Activated CD8-positive, alpha-beta memory T cell treated with anti-CD3 and anti-CD28 coated beads, Interleukin-2, amount 10 ng/mL, durations not matched to agents 7 days and 5 days (primary cell): ENCODE measurements at places on chromosomes 2 and 18. TPM values are rescaled to one million over a fixed set of nuclear protein-coding genes. Genes with fewer than 3 reads are reported as not detected.

The MARCHF4 gene
- total RNA-seq, result not detected

The CTAGE1 gene
- not detected for total RNA-seq

The SFT2D3 gene
- 4.1 TPM for total RNA-seq

The ERMN gene
- total RNA-seq, result 2.9 TPM

DNA sequence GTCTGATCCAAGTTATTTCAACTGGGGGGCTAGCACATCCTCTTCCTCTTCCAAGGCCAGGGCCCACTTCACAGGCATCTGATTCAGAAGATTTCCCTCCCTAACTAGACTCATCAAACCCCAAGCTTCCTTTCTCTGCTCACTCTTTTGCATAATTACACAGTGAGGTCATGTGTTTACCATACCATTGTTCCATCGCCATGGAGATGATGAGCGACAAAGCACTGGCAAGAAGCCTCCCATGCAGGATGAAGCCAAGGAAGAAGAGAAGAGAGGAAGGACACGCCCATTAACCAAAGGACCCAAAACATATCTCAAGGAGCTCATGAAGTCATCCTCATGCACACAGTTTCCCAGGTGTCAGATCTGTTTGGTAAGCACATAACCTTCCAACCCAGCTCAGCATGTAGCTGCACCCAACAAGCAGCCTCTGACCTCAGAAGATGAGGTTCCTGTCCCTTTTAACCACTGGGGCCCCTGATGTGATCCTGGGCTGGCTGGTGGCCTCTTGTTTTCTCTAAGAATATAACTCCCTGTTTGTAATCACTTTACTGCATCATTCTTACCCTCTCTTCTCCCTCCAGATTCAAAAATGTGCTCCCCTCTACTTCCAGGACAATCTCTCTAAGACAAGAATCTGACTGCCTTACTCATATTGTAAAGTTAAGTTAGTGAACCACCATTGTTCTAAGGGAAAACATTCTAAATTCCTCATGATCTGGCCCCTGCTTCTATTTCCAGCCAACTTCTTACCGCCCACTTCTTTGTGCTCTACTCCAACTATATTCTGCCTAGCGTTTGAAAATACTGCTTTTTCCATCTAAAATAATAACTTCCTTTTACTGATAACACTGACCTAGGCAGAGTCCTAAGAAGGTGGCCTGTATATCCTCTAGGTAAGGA lies 190.1 kb downstream of the TTC32 start:
- DNase-seq, result no peak

- peak; percentile 28 for DNase-seq
Measured at GRCh38 chr2:635687-636621, 41.3 kb downstream of the TMEM18 start.

DNA sequence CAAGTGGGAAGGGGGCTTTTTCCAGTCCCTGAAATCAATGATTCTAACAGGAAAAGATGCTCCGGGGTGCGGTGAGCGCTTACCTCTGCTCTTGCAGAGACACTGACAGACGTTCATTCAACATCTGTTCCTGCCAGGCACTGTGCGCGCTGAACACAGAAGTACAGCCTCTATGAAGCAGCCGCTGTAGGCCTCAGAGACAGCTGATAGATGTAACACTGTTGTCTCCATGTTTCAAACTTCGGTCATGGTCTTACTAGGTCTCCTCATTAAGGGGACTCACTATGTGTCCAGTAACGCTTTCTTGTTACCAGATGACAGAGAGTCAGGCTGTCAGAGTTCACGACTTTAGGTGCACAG lies 649 bp upstream of the CLIP4 start:
- DNase-seq, result no peak

DNA sequence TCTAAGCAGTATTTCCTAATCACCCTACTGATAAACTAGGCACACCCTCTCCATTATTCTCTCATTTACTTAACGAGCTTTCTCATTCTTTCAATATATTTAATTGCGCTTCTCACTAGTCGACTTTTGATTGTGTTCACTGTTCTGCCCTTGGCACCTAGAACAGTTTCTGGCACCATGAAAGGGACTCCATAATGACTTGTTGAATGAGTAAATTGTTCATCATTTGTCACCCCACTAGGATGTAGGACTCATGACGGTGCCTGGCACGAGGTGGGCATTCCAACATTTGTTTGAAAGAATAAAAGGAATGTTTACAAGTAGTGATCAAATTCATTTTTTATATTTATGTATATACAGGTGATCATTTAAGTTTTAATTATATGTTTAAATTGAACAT lies 123.7 kb downstream of the DIS3L2 start:
- no peak for DNase-seq

- DNase-seq, result no peak
Measured at GRCh38 chr18:64287926-64288325, 139.0 kb upstream of the LINC00305 start.

- no peak for DNase-seq
Measured at GRCh38 chr2:151730262-151730975, 3.9 kb downstream of the NEB start.

GRCh38 chr2:224271617-224272236 lies 130.2 kb downstream of the FAM124B start:
- DNase-seq, result no peak

- DNase-seq, result no peak
Measured at GRCh38 chr18:70072678-70073077, 125.0 kb upstream of the CD226 start.

DNA sequence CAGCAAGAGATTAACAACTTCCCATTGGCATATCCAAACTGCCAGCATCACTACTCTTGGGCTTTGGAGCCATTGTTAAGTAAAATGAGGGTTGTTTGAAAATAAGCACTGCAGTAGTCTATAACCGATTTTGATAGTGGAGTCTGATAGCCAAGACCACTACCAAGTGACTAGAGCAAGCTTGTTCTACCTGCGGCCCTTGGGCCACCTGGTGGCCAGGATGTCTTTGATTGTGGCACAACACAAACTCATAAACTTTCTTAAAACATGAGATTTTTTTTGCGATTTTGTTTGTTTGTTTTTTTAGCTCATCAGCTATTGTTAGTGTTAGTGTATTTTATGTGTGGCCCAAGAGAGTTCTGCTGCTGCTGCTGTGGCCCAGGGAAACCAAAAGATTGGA lies 11.0 kb downstream of the UBE2E3 start:
- no peak for DNase-seq

DNA sequence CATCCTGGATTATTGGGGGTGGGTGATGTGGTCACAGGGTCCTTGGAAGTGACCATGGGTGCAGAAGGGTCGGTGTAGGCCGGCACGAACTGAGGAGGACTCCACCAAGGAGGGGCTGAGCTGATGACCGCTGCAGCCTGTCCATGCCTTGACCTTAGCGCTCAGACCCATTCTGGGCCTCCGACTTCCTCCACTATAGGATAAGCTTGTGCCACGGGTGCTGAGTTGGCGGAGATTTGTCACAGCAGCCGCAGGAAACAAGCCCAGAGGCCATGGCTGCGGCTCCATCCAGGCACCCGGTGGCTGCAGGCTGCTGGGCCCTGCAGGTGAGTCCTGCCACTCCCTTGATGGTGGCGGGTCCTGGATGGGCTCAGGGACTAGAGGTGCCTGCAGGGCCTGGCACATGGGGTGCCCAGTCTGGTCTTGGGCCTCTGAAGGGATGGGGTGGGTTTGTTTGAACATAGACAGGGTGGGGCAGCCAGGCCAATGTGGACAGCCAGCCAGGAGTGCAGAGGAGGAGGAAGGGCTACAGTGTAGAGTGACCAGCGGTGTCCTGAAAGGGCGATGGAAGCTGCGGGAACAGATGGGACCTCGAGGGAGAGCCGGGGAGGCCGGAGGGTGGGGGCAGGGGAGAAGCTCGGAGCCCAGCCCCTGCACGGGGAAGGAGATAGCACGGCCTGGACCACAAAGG lies 84.8 kb downstream of the SEPTIN10 start:
- DNase-seq, result no peak

GRCh38 chr2:239330836-239331235 lies 70.0 kb downstream of the HDAC4 start:
- DNase-seq, result peak; percentile 15
